ENCODE measurements at places on chromosomes 4 and X.

DNA sequence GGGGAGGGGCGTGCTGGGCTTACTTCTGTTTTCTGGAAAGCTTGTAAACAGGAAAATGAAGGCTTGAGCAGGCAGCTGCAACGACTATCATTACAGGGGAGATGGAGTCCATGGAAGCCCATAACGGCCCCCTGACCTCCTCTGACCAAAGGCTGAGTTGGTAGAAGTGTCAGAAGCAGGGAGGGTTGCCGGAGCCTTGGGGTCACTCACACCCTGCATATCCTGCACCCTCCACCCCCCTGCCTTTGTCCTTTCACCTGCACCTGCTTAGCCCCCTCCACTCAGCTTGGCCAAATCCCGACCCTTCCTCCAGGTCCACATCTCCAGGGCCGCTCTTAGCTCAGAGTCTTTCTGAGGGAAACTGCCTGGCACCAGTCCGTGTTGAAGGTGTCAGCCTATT lies 12.5 kb upstream of the MSX1 start:
- no peak for DNase-seq

DNA sequence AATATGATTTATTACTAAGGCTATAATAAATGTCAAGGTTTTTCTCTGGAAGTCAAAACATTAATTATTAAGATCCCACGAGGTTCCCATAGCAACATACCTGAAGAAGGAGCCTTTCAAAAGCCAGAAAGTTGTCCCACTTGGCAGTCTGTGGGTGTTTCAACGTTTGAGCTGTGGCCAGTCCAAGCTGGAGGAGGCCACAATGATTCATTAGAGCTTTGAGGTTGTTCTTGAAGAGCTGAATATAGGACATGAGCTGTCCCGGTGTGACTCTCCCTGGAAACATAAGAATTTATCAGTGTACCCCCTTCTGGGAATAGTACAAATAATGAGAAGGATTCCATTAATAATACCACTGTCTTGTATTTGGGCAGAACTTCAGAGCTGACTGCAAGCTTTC lies 92.1 kb downstream of the SCFD2 start:
- no peak for DNase-seq

GRCh38 chrX:19683358-19683757 lies 168.1 kb upstream of the MAP3K15 start:
- DNase-seq = no peak

GRCh38 chrX:150007356-150007755 lies 69.1 kb upstream of the EOLA2 start:
- DNase-seq = no peak

GRCh38 chrX:16743604-16744325 lies 24.4 kb downstream of the SYAP1 start:
- no peak for DNase-seq

DNA sequence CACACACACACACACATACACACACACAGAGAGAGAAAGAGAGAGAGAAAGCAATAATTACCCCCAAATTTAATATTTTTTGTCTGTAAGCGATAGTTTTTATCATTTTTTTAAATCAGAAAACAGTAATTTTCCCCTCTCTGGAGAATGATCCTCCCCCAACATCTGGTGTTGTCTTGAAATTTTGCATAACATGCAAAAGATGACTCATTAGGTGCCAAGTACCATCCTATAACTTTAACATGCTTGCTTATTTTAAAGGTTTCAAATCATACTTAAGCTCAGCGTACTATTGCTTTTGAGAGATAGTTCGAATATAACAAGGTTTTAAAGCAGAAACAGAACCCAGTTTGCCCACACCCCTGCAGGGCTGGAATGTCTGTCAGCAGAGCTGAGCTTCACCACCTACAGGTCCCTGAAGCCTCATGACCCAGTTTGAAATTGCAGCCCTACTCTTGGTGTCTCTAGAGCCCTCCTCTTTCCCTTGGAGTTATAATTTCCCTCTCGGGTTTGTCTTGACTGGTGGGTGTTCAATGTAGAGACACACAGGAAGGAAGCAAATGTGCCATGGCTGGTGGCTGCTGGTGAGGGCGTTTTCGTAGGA lies 175.0 kb upstream of the HS3ST1 start:
- DNase-seq = no peak
